Cerebellar cortex (tissue), 1 donor: ENCODE measurements at places on chromosomes 6 and 20.
A peak's percentile ranks its signal among the peaks of the same experiment; 100 is the strongest.

DNA sequence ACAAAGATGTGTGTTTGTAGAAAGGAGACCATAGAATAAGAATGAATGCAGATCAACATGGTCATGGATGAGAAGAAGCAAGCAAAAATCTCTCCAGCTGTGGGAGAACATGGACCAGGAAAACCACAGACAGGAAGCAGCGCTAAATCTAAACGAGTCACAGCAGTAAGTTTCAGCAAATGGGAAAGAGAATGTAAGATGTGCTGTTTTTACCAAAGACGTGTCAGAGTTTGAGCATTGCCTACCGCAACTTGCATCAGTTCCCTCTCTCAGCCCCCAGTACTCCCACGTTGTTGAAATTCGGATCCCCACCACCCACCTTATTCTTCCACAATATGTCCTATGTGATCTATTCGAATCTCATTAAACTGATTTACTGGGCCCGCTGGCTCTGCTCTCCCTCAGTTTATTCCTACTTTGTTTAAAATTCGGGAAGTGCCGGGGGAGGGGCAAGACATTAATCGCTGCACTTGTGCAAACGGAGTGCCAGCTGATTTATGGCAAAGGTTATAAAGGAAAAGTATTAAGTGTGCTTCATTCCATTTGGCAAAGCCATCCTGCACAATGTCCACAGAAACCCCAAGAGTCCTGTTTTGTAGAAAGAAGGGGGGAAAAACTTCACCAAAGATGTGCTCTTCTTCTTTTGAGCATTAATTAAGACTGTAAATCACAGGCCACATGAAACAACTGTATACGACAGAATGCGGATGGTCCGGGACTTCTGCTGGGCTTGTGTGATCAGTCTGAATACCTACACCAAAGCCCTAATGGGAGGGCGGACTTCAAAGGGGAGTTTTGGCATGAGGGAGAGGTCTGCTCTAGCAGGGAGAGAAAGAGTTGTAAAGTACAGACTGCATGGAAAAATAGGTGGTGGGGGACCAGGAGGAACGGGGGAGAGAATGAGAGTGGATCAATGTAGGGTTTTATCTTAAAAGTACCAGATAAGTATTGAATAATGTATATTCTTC lies 59.1 kb upstream of the PRDM1 start:
- DNase-seq: no peak

GRCh38 chr6:158488065-158488464 lies 71.8 kb upstream of the TMEM181 start:
- no peak for DNase-seq

GRCh38 chr20:62843656-62844055 lies 18.0 kb downstream of the TCFL5 start:
- no peak for DNase-seq

- DNase-seq: peak; percentile 95
Measured at GRCh38 chr20:11890331-11891076, 27.2 kb upstream of the BTBD3 start.

GRCh38 chr6:105433723-105434122 lies 30.8 kb upstream of the PREP start:
- no peak for DNase-seq

DNA sequence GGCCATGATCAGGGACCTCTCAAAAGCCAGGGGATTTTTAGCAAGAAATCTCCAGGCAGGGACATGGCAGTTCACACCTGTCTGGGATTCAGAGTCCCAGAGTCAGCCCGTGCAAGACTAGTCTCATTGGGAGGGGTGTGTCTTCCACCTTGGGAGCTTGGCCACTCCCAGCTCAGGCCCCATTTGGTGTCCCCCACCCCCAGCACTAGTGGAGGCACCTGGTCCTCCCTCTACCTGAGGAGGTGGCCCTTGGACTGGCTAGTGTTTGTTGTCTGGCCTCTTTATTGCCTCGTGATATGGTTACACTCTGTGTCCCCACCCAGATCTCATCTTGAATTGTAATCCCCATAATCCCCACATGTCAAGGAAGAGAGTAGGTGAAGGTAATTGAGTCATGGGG lies 140.8 kb upstream of the PHACTR3 start:
- no peak for DNase-seq

DNA sequence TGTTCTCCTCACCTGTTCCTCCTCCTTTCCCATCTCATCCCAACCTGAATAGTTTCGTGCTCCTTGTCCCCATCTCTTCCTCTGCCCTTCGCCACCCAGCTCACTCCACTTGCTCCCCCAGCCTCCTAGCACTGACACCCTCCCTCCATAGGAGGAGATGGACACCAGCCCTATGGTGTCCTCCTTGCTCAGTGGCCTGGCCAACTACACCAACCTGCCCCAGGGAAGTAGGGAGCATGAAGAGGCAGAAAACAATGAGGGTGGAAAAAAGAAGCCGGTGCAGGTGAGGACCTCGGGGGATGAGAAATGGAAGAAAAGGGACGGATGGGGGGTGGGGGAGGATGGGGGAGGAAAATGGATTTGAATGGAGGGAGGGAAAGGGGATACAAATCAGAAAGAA lies 6.2 kb downstream of the SLC12A5 start:
- DNase-seq: no peak

GRCh38 chr20:56835829-56836550 lies 206.9 kb downstream of the TFAP2C start:
- no peak for DNase-seq

DNA sequence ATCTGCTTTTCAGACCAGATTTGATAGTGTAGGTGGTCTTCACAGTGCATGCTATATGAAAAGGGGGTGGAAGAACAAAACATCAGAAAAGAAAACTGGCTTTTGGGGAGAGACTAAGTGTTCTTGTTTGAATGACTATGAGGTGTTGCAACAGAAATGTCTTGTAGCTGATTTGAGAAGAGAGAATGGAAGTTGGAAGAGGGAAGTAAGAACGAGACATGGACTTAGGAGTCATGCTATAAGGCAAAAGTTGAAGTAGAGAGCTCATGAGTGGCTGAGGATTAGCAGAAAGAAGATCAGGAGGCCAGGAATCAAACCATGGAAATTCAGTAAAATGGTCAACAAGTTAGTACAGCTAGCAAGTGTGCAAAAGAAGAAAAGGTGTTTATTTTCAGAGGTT lies 32.1 kb downstream of the FNDC1 start:
- DNase-seq: no peak

DNA sequence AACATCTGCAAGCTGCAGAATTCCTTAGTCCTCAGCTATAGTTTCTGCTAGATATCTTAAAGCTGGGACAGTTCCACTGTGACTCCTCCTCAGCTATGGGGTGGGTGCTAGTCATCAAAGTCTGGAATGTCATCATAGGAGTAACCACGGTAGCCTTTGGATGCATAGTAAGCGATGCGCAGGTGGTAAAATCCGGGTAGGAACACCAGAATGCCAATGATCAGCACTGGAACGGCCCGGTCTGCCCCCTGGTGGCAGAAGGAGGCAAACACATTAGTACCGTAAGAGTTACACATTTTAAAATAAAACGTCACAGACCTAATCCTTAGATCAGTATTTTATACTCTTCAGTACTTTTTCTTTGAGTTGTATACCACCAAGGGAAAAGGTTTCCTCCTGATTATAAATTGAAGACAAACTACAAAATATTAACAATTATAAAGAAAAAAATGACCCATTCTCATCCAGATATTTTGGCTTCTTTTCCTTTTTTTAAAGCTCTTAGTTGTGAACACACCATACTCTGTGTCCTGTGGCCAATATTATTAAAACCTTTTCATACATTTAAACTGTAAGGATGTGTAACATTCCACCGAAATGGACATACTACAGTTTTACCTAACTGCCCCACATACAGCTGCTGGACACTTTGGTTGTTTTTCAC lies 18.9 kb downstream of the PCNA start:
- DNase-seq: peak; percentile 82

DNA sequence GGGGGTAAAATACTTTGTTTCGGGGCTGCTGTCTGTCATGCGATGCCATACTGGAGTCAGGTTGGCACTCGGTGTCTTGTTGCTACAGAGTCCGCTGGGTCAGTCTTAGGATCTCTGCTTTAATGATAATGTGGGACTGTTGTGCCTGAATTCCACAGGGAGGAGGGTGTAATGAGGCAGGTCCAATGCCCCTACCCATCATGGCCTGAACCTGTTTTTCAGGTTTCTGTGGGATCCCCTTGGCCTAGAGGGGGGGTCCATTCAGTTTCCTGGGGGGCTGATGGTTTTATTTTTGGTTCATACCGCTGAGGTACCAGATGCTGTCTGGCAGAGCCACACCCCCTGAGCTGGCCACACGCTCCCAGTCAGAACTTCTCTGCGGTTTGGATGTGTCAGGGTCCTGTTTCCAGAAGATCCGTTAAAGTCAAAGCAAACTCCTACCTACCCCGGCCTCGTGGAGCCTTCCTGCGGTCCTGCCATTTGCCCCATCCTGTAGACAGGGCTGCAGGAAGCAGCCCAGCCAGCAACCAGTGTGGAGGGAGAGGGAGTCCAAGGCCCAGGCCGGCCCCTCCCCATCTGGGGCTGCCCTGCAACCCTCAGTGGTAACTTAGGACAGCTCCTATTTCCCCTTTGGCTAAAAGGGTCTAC lies 69.7 kb downstream of the TCP11 start:
- DNase-seq: no peak

- no peak for DNase-seq
Measured at GRCh38 chr6:87118054-87118453, 23.1 kb upstream of the CGA start.

GRCh38 chr6:23498013-23498412 lies 628.0 kb upstream of the NRSN1 start:
- no peak for DNase-seq

DNA sequence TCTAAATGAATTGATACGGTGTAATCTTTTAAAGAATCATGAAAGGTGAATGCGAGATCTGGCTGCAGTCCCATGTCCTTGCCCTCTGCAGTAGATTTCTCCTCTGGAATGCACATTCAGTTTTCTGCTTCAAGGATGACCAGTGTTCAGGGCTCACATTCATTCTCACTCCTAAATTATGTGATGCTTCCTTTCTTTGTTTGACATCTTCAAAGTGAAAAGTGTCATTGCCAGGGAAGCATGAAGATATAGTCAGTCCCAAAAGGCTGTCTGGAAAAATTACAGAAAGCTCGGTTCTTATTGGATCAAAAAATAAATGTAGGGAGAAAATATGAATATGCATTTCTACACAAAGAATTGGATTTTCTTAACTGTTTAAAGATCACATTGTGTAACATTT lies 395.6 kb downstream of the NKAIN2 start:
- peak; percentile 56 for DNase-seq

DNA sequence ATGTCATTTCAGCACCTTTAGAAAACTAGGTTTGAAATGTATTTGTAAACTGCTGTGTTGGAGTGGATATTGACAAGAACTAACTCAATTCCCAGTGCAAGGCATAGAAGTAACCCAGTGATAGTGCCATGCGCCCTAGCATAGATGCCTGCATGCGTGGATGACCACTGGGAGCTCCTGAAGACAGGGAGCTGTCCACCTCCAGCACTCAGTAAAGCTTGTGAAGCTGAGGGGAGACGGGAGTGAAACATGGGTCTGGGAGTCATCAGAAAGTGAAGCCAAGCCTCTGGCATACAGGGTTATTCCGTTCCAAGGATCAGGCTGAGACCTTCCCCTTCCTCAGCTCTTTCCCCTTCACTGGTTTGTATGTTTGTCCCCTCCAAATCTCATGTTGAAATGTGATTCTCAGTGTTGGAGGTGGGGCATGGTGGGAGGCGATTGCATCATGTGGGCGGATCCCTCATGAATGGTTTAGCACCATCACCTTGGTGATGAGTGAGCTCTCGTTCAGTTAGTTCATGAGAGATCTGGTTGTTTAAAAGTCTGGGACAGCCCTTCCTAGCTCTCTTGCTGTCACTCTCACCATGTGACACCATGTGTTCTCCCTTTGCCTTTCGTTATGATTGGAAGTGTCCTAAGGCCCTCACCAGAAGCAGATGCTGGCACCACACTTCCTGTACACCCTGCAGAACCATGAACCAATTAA lies 146.5 kb upstream of the FERMT1 start:
- no peak for DNase-seq

- no peak for DNase-seq
Measured at GRCh38 chr6:84606860-84607259, 157.5 kb downstream of the TBX18 start.

DNA sequence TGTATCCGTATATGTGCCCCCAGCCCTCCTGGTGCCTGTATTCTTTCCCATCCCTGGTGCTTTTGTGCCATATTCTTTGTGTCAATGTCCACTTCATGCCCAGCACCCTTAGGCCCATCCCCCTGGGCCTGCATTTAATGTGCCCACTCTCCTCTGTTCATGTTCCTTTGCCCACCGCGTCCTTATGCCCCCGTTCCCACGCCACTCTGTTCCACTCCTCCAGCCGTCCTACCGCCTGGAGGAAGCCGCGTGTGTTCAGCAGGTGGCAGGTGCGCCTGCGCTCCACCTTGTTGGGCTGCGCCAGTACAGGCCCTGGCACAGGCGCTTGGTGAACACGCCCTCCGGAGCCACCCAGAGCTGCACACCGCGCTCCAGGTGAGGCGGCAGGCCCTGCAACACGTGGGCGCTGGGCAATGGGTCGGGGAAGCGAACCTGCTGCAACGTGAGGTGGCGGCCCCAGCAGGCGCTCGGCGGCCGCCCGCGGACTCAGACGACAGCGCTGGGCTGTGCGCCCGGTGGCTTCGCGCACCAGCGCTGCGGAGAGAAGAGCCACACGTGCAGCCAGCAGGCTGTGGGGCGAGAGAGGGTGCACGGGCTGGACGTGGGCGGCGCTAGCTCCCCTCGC lies 4.0 kb upstream of the FOXS1 start:
- no peak for DNase-seq

GRCh38 chr6:153729189-153729588 lies 309.9 kb upstream of the OPRM1 start:
- no peak for DNase-seq

- DNase-seq: no peak
Measured at GRCh38 chr6:151721146-151721545, 86.3 kb upstream of the ESR1 start.

DNA sequence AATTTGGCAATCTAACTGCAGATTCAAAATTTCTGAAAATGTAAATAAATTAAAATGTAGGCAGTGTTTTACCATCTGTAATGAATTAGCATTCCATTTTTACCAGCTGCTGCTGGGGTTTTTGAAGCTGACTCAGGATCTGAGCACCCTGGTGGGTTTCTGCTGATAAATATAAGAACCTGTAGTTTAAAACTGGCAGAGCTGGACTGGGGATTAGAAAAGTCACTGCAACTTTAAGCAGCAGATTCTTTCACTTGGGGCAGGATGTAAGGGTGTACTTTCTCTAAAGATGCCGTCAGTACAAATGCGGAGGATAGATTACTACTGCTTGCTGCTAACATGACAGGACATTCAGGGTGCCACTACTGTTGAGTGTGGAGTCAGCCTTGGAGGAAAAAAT lies 341.8 kb downstream of the CDKAL1 start:
- no peak for DNase-seq

GRCh38 chr6:99579781-99580180 lies 11.3 kb upstream of the CCNC start:
- DNase-seq: no peak

- DNase-seq: no peak
Measured at GRCh38 chr6:63543982-63544381, 28.3 kb upstream of the LOC128125822 start.

- DNase-seq: peak; percentile 18
Measured at GRCh38 chr20:19628570-19629134, 129.4 kb upstream of the RIN2 start.

- DNase-seq: peak; percentile 71
Measured at GRCh38 chr20:32902456-32903420, 44.0 kb downstream of the EFCAB8 start.
